ENCODE measurements at places on chromosomes 13 and 19.

GRCh38 chr13:59276436-59276835 lies 887.3 kb downstream of the DIAPH3 start:
- DNase-seq, result no peak

GRCh38 chr19:15436826-15437110 lies 13.0 kb downstream of the WIZ start:
- DNase-seq, result no peak

DNA sequence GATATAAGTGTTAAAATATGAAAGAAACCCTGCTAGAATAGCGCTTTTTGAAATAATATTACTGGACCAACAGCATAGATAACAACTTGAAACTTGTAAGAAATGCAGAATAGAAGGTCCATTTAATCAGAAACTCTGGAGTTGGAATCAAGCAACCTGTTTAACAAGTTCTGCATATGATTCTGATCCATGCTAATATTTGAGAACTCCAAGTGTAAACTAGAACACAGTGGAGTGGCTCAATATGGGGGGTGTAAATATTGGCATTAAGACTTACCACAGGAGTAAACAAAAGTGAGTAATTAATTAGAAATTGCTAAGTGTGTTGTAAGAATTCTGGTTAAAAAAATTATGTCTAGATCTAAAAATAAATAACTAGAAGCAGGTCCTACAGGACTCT lies 151.2 kb downstream of the SLITRK1 start:
- DNase-seq, result no peak

GRCh38 chr19:30710721-30711120 lies 338.5 kb downstream of the ZNF536 start:
- DNase-seq, result no peak

- DNase-seq, result no peak
These were observed 5.3 kb downstream of the SLC25A15 start for GRCh38 chr13:40794414-40795368.

GRCh38 chr19:12603714-12604113 lies 6.9 kb downstream of the ZNF490 start:
- DNase-seq, result no peak

DNA sequence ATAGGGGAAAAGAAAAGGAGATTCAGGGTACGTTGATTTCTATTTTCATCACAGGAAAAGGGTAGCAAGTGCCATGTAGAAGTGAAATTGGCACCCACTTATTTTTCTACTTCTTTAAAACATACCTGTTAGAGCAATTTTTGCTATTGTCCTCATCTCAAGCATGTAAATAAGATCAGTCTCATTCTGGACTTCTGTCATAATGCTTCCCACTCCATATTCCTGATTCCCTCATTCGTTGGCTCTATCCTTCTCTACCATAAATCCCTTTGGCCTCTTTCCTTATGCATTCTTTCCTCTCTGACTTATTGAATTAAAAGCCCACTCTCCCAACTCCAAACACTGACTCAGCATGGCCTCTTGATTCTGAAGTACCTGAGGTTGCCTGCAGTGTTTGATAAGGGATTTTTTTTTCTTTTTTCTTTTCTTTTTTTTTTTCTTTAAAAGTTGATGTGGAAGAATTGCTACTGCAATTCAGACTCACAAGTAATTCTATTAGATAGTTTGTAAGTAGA lies 465.7 kb downstream of the SLITRK6 start:
- no peak for DNase-seq

DNA sequence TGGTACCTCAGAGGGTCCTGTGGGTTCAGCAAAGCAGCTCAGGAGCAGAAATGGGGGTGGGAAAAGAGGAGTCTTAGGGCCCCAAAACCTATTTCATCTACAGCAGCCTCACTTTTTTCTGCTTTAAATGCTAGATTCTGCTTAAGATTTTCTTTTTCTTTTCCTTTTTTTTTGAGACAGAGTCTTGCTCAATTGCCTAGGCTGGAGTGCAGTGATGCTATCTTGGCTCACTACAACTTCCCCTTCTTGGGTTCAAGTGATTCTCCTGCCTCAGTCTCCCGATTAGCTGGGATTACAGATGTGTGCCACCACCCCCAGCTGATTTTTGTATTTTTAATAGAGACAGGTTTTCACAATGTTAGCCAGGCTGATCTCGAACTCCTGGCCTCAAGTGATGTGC lies 30.7 kb upstream of the WDFY2 start:
- no peak for DNase-seq

DNA sequence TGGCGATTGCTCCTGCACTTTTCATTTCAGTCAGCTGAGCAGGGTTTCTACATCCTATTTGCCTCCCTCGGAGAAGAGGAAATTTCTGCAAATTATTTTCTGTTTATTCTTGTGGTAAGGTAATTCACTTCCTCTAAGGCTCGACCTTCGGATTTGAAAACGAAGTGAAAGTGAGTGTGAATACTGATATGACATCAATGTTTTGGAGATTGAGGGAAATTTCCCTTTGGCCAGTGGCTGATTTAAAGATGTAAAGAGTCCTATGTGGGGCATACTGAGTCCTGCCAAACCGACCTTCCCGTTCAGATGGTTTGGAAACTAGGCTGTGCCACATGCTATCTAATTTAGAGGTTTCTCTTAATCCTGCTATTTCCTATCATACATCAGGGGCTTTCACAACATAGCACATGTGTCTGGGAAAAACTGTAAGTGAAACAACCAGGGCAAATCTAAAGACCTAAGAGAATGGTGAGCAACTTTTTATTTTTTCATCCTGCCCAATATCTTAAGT lies 112.3 kb downstream of the POSTN start:
- no peak for DNase-seq

DNA sequence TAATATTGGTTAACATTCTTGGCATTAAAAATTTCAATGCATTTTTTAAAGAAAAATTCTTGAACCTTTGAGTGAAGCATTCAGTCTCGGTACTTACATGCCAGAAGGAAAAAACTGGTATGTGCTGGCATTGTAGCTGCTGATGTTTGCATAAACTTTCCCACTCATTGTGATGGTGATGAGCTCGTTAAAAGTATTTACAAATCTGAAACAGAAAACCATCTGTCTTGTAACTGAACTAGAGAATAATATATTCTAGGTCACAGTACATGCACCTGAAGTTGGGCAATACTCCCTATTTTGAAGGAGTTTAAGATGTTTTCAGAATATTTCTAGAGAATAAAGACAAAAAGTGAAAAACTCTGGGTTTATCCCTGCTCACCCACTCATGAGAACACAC lies 64.1 kb downstream of the SLC15A1 start:
- DNase-seq, result no peak

GRCh38 chr19:44696939-44697669 lies 1.8 kb upstream of the CEACAM16 start:
- no peak for DNase-seq

DNA sequence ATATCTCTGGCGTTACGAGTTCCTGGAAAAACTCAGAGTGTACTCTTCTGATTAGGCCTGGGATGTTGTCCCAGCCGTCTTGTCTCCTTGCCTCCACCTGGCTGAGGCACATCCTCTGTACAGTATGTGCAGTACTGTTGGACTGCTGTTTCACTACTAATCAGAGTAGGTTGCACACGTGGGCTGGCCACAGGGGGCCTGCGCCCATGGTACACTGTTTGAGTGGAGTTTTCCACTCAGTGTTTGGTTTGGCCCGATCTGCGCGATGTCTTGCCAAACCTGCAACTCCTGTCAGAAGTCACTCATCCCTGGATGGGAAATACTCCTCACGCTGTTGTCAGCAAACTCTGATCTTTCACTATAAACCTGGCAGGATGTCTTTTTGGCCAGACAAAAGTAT lies 189.6 kb upstream of the CSNK1A1L start:
- peak; percentile 15 for DNase-seq

DNA sequence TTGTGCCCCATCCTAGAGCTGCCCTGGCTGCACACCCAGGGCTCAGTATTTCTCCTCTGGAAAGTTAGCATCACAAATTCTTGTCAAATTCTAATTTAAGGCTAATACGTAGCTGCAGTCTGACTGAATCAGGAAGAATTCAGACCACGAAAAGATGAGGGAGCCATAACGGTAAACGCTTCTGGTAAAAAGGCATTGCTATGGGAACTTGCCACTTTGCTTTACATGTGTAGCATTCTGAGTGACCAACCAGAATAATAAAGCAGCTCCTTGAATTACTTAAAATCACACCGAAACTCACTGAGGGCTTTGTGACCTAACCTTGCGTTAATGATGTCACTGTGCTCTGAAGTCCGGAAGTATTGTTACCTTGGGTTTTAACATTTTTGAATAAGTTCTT lies 286.6 kb upstream of the TMTC4 start:
- DNase-seq, result no peak

DNA sequence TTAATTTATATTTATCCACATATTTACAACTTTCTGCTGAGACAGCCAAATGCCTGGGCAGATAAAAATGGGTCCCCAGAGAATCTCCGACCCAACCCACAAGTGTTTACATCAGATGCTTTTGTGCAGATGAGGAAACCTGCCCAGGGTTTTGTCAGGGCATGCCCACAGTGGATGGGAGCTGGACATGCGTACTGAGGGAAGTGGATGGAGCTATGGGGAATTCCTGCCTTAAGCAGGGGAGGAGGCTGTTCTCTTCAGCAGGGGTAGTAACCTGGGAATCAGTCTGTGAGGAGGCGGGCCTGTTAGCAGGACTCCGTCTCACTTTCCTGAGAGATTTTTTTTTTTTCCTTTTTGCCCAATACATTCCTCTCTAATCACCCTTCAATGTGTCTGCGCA lies 122.9 kb downstream of the RFC3 start:
- DNase-seq, result no peak

DNA sequence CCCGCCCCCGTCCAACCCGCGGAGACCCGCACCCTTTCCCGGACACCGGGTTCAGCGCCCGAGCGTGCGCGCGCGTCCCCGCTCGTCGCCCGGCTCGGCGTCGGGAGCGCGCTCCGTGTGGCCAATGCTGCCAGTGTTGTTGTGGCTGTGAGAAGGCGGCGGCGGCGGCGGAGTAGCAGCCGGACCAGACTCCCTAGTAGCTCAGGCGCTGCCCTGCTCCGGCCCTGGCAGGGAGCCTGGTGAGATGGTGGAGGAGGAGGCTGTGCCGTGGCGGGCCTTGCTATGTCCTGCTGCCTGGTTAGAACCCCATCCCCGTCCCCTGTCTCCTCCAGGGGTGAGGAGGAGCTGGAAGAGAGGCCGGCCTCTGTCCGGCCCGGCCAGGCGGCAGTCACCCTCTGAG lies 553.2 kb downstream of the TUBA3C start:
- no peak for DNase-seq

DNA sequence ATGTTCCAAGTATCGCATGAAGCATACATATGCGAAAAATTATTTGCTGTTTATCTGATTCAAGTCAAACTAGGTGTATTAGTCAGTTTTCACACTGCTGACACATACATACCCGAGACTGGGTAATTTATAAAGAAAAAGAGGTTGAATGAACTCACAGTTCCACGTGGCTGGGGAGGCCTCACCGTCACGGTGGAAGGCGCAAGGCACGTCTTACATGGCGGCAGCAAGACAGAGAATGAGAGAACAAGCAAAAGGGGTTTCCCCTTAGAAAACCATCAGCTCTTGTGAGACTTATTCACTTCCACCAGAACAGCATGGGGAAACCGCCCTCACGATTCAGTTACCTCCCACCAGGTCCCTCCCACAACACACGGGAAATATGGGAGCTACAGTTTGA lies 13.0 kb upstream of the PROZ start:
- DNase-seq, result no peak

- no peak for DNase-seq
These were observed 750.6 kb downstream of the DIAPH3 start for GRCh38 chr13:59413126-59413525.

GRCh38 chr13:78032132-78032531 lies 113.5 kb upstream of the EDNRB start:
- no peak for DNase-seq

DNA sequence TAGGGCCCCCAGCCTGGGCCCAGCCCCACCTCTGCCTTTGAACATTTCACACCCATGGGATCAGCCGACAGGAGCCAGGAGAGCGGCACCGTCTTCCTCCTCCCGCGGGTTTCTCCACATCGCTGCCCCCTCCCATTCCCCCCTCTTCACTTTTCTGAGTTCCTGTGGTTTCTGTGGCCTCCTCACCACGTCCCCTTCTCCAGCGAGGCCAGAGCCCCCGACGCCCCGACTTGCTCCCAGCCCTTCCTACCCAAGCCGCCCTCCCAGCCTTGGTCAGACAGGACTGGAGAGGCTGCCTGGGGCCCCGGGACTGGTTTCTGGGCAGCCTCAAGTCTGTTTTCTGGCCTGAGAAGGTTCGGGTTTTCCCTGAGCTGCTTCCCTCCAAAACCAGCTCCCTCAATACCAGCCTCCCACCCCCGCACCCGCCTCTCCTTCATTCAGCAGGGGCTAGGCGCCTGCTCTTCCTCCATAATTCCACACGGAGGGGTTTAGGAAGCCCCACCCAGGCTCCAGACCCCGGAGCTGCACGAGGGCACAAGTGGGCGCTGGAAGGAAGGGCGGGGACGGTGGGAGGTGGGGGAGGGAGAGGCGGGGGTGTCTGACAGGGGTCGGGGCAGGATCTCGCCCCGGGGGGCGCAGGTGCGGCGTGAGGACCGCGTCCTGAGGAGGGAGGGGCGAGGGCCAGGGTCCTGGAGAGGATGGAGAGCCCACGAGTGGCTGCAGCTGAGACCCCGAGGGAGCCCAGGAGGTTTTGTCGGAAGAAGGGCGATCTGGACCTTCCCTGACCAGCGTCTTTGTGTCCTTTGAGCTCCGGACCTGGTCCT lies 4.0 kb upstream of the SIGLEC10 start:
- no peak for DNase-seq

- no peak for DNase-seq
These were observed 161.4 kb upstream of the SPRY2 start for GRCh38 chr13:80502359-80502758.

- no peak for DNase-seq
These were observed 81.0 kb downstream of the CCNA1 start for GRCh38 chr13:36513266-36513665.

DNA sequence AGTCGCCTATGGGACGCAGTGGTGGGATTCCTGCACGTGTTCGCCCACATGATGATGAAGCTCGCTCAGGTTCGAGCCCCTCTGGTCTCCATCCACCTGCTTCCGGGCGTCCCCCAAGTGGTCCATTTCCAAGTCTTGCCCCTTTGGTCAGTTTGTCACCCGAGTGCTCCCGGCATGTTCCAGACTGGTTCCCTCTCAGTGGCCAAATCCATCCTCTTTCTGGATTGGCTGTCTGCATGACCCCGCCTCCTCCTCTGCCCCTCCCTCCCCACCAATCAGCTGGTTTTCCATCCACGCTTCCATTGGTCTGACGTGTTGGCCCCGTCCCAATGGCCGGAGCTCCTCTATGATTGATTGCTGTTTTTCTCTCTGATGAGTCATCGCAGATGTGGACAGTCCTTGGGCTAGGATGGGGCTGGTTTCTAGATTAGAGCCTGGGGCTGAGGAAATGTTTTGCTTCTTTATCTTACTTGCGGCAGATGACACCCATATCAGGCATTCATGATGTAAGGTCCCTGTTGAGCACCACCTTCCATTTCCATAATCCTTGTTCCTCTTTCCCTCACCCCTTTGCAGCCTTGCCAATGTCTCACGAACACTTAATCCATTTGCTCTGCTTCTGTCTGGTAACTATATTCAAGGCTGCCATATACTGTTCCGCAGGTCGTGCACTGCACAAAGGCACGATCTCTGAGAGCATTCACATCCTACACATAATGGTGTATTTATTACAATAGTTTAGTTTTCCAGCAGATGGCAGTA lies 73.8 kb downstream of the MAP4K1 start:
- DNase-seq, result peak; percentile 94

GRCh38 chr13:77417897-77418296 lies 91.0 kb upstream of the MYCBP2 start:
- DNase-seq, result no peak

GRCh38 chr19:7676376-7676775 lies 514 bp upstream of the MCEMP1 start:
- DNase-seq, result no peak
